ENCODE measurements at places on chromosomes 2 and 18.

GRCh38 chr2:207504513-207505170 is 25.1 kb upstream of the CREB1 start:
- no peak for DNase-seq

- DNase-seq = no peak
Observed at GRCh38 chr2:149446748-149447147, 116.4 kb downstream of the LYPD6 start.

DNA sequence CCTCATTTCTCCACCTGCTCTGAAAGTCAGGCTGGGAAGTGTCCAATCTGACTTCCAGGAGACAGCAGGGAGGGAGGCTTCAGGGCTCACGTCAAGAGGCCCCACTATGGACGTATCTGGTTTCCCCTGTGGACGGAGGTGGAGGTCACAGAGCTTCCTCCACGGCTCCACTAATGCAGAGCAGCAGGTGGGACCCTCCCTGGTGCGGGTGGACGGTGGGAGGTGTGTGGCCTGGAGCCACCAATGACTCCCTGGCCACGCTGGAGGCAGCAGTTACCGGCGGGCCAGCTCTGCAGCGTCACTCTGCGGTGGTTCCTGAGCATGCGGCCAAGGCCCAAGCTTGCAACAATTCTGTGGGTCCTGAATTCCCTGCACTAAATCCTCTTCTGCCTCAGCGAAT is 9.0 kb downstream of the CRACDL start:
- no peak for DNase-seq

- no peak for DNase-seq
Observed at GRCh38 chr18:27075828-27076227, 109.3 kb downstream of the CHST9 start.
